ENCODE measurements at places on chromosomes 5 and 9.
A peak's percentile ranks its signal among the peaks of the same experiment; 100 is the strongest.

GRCh38 chr9:94672811-94673487, 33.6 kb upstream of the FBP1 start:
- no peak for DNase-seq

DNA sequence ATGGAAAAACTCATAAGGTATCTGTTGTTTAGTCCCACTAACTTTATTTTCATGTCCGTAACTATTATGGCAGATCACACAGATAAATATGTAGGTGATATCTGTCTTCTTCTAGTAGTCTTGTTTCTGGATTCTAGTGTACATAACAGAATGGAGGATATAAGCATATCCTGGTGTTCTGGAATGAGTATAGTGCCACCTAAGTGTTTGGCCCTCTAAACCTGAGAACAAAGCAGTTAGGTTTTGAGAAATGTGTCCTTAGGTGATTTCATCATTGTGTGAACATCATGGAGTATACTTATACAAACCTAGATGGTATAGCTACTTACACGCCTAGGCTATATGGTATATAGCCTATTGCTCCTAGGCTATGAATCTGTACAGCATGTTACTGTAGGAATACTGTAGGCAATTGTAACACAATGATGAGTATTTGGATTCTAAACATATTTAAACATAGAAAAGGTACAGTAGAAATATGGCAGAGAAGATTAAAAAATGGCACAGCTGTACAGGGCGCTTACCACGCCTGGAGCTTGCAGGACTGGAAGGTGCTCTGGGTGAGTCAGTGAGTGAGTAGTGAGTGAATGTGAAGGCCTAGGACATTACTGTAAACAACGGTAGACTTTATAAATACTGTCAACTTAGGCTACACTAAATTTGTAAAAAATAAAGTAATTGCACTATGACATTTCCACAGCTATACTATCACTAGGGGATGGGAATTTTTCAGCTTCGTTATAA, 150.3 kb upstream of the SLC24A2 start:
- no peak for DNase-seq

GRCh38 chr5:9947225-9947714, 302.4 kb downstream of the ATPSCKMT start:
- DNase-seq = no peak

DNA sequence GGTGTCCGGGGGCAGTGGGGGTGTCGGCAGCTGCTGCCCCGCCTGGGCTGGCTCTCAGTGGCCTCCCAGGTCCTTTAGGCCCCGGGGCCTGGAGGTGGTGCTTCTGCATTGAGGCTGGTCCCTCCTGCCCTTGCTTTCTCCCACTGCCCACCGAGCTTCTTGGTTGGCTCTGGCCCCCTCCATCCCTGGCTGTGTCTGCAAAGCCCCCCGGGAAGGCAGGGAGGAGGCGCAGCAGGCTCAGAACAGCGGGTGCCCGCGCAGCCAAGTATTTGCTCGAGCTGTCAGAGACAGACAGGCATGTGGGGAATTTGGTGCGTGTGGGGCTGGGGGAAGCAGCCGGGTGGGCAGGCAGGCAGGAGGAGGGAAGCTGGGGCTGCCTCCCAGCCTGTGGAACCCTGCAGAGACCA, 11.5 kb downstream of the CXXC5 start:
- no peak for DNase-seq

- DNase-seq = no peak
These were observed 22.0 kb downstream of the MAST4 start for GRCh38 chr5:66617991-66618768.

- no peak for DNase-seq
These were observed 3.0 kb upstream of the C5orf52 start for GRCh38 chr5:157668356-157668755.

DNA sequence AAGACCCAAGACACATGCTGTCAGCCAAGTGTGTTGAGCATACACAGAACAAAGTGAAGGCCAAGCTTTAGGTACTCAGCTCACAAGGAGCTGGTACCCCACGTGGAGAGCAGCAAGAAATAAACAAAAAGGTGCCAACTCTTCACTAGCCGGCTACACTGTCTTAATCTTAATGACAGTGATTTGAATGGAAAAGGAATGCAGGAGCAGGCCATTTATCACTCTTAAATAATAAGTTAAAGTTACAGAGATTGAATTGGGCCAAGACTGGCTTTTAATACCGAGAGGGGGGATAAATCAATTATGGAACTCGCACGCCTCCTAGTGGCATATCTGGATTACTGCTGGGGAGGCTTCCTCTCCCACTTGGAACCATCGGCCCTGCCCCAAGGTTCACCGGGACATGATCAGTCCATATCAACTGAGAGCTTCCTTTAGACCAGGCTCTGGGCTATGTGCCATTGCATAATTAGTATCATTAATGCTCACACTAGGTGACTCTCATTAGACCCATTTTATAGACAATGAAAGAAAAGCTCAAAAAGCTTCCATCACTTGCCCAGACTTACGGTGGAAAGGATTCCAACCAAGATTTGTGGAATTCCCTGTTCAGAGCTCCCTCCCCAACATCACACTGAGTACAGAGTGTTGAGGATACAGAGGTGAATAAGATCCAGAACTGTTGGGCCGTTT, 94.0 kb downstream of the ACTL7B start:
- no peak for DNase-seq

DNA sequence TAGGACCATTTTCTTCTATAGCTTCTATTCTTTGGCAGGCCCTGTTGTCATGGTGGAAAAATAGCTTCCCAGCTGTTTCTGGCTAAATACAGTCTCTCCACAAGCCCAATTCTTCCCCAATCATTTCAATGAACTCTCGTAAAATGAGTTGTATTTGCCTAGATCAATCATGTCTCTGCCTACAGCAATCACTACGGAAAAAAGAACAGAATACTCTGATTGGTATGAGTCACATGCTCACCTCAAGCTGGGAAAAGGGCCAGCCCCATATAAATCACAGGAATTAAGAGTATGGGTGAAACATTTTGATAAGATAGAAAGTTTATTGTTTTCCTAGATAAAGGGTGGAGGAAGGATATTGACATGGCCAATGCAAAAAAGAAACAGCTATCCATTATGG, 711.4 kb downstream of the EFNA5 start:
- no peak for DNase-seq

GRCh38 chr5:31251032-31251431, 57.5 kb downstream of the CDH6 start:
- no peak for DNase-seq

- DNase-seq = no peak
These were observed 21.9 kb downstream of the MAMDC2 start for GRCh38 chr9:70065572-70065971.

DNA sequence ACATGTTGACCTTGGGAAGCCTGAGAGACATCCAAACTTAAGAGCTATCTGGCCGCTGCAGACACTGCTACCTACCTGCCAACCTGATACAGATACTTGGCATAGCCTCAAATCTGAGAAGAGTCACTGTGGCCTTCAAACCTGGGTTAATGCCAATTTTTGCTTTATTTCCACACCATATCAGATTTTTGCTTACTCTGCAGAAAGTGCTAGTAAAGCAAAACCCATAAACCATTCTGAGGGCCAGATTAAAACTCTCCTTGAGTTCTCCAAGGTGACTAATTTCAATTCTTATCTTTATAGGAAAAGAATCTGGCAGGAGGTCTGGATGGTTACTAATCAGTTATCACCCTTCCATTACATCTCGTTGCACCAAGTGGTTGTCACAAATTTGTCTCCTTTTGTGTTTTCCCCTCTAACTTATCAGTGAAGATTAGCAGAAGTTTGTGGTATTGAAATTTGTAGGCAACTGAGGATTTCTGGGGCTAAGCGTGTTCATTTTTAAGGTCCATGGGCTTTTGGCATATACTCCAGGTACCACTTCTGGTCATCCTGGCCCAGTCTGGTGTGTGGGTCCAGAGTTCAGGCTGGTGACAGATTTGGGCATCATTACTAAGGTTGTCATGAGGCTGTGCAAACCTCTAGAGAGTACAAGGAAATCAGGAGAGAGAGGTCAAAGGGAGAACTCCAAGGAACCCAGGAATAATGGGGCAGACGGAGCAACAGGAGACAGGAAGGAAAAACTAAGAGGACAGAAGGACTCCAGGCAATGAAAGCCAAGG, 177.9 kb downstream of the TSSK1B start:
- no peak for DNase-seq

DNA sequence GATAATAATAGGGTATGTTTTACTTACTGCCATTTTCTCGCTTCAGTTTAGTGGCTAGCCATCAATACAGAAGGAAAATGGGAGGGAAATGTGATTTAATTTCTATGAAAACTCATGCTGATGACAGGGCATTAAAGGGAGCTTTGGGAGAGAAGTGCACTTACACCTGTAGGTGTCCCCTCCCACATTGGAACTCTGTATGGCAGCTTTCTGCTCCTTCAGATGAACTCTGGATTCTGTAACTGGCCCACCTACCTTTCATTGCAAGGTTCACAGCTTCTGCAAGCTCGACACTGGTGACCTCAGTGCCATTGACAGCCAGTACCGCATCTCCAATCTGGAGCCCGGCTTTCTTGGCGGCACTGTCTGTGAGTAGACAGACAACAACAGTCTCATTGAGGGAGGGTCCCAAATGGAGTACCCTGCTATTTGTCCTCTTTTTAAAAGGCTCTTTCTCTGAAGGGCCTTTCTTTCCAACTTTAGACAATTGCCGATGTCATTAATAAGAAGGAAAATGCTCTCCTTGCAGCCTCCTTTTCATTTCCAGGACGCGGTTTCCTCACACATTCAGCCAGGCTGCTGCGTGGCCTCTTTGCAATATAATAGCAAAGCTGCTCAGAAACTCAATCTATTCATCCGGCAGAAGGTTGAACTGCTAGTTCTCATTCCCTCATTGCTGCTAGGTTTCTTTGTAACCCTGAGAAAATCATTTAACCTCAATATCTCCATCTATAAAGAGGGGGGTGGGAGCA, 63.6 kb downstream of the NUDT12 start:
- no peak for DNase-seq

GRCh38 chr5:125484742-125485641, 738.6 kb upstream of the ZNF608 start:
- peak; percentile 91 for DNase-seq

- no peak for DNase-seq
These were observed 797.2 kb downstream of the EFNA5 start for GRCh38 chr5:106873568-106873967.

DNA sequence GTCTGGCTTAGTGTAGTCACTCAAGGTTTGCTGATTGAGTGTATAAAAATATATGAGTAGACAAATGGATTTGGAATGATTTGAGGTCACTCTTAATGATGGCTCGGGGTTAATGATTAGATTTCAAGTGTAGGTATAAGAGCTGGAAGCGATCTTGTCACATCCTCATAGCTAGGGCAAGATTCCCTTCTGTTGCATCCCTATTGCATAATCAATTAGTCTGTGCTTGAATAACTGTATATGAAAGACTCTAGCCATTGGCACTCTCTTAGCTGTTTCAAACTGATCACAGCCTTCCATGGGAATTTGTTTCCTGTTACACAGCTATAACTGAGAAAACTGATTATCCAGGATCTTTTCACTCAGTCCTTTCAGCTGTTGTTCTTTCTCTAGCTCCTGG, 811.6 kb downstream of the TLE4 start:
- no peak for DNase-seq

- no peak for DNase-seq
These were observed 29.6 kb upstream of the PRDM12 start for GRCh38 chr9:130634801-130635200.

GRCh38 chr9:83109296-83109695, 46.4 kb upstream of the RASEF start:
- DNase-seq = no peak

GRCh38 chr9:36008774-36009300, 27.9 kb upstream of the RECK start:
- DNase-seq = no peak

DNA sequence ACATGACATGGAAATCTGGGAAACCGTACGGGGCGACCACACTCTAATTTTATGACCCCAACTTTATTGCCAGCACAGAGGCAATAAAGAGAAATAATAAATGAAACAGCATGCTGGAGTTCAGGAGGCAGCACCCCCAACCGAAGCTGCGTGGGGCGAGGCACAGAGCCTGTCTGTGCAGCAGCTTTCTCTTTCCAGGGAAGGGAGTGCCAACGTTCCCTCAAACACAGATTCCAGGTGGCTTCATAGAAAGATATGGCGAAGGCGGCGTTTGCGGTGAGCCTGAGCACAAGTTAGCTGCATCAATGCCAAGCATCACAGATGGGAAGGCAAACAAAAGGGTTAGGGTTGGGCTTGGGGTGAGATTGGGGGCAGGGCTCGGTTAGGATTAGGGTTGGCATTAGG, 114.8 kb downstream of the HSD17B3 start:
- DNase-seq = no peak

DNA sequence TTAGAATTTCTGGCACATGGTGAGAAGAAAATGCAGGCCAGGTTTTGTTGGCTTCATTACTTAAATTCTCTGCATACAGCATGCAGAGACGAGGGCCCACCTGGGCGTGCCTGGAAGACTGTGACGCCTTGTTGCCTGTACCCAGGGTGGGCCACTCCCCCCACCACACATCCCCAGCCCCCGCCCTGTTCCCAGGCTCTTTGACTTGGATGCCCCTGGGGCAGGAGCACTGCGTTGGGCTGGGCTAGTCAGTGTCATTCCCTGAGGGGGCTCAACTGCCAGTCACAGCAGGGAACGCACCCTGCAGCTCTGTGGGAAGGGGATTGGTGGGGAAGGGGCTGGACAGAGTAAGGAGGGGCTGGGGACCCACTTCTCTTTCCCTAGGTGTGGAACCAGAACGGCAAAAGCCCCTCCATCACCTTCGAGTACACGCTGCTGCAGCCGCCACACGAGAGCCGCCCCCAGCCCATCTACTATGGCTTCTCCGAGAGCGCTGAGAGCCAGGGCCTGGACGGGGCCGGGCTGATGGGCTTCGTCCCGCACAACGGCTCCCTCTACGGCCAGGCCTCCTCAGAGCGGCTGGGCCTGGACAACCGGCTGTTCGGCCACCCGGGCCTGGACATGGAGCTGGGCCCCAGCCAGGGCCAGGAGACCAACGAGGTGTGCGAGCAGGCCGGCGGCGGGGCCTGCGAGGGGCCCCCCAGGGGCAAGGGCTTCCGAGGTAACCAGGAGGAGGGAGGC, 19.6 kb downstream of the ADAMTSL2 start:
- DNase-seq = no peak

DNA sequence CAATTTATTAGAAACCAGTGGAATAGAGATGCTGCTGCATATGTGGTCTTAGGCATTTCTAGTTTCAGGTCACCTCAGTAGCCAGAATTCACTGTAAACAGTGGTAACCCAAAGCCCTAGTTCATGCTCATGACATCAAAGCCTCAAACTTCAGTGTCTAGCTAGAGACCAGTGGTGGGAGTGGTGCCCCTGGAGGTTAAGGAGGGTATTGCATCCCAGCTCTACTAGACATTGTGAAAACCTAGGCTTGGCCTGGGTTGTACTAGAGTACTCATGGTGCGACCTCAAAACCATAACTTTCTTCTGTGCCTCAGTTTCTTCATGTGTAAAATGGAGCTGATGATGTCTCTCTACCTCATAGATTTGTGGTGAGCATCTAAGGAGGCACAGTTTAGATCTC, 18.8 kb downstream of the COL5A1 start:
- no peak for DNase-seq

Data from brain pericyte (primary cell).